Hindlimb muscle (tissue), 1 donor: ENCODE measurements at places on chromosomes 11 and 22.
A peak's percentile ranks its signal among the peaks of the same experiment; 100 is the strongest.

GRCh38 chr11:75487365-75487764 lies 38.4 kb downstream of the GDPD5 start:
- DNase-seq, result no peak

DNA sequence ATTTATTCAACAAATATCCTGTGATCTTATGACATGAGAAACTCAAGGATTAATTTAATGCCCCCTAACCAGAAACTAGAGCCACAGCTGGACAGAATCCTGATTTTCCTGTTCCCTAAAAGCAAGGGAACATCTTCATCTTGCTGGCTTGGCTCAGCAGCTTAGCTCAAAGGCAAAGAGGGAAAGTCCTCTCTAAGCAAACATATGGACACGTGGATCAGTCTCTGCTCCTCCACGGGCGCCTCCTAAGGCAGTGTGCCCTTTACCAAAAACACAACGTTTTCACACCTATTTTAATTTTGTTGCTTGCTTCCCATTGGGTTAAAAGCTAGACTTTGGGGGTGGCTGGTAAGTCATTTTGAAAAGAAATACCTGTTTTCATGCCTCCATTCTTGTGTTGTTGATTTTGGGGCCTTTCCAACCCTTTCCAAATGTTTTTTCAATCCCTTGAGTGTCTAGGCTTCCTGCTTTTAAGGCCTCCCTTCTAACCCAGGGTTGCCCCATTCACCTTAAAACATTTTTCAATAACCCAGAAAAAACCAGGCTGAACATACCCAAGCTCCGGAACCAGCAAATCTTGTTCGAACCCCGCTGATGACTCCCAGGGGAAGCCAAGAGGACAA lies 15.5 kb downstream of the SLC1A2 start:
- DNase-seq, result no peak

DNA sequence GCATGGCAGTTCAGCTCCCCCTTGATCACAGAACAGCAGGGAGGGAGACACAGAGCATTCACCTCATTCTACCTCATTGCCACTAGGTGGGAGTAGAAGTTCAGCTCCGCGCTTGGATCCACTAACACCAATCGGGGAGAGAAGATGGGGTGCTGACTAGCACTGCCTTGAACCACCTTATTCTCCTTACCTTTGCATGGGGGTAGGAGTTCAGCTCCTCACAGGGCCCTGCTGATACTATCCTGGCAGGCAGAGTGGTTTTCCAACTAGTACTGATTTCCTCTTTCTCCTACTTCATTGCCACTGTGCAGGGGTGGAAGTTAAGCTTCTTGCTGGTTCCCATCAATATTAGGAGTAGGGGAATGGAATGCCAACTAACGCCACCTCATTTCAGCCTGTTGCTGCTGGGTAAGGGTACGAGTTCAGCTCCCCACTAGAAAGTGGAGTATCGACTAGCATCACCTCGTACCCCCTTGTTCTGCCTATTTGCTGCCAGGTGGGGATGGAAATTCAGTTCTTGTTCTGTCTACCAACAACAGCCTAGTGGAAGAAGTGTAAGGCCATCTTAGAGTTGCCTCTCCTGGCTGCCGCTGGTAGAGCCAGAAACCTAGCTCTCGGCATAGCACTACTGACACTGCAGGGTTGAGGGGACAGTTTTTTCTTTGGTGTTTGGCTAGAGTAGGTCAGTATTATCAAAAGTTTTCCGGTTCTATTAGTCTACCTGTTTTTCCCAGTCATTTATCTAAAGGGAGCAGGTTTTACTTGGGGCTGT lies 550.9 kb upstream of the CCDC90B start:
- peak; percentile 36 for DNase-seq

GRCh38 chr11:130573767-130574166 lies 125.3 kb downstream of the ADAMTS15 start:
- DNase-seq, result no peak

- DNase-seq, result no peak
These were observed 75.5 kb upstream of the CLDN5 start for GRCh38 chr22:19599626-19600243.

DNA sequence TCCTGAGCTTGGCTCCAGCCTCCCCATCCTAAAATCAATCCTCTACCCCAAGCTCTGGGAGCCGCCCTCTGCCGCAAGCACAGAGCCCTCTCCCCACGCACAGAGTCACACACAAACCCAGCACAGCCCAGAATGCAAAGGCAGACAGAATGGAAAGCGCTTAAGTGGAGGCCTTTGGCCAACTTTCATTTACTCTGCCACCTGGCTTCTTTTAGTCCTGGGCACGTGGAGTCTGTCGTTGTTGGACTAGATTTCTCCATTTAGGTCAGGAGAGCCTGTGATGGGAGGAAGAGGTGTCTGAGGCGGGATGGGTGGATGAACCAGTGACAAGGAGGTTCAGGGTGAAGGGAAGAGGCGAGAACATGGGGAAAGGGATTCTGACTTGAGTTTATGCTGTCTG lies 191.7 kb downstream of the DSCAML1 start:
- DNase-seq, result no peak

DNA sequence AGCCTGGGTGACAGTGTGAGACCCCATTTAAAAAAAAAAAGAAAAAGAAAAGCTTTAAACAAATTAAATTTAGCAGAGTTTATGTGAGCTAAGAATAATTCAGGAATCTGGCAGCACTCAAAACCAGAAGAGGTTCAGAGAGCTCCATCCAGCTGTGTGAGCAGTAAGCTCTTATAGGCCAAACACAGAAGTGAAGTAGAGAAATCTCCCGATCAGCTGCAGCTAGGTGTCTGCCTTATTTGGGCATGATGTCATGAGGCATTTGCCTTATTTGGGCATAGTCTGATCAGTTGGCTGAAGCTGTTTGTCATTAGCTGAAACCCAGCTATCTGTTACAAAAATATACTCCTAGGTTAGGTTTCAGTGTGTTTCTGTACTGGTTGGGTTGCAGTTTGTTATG lies 8.2 kb downstream of the MS4A15 start:
- no peak for DNase-seq

- DNase-seq, result no peak
These were observed 19.0 kb upstream of the STK33 start for GRCh38 chr11:8613036-8613435.

GRCh38 chr11:1241706-1242105 lies 18.8 kb downstream of the MUC5B start:
- no peak for DNase-seq

GRCh38 chr11:121554552-121554951 lies 101.8 kb upstream of the SORL1-AS1 start:
- DNase-seq, result no peak

DNA sequence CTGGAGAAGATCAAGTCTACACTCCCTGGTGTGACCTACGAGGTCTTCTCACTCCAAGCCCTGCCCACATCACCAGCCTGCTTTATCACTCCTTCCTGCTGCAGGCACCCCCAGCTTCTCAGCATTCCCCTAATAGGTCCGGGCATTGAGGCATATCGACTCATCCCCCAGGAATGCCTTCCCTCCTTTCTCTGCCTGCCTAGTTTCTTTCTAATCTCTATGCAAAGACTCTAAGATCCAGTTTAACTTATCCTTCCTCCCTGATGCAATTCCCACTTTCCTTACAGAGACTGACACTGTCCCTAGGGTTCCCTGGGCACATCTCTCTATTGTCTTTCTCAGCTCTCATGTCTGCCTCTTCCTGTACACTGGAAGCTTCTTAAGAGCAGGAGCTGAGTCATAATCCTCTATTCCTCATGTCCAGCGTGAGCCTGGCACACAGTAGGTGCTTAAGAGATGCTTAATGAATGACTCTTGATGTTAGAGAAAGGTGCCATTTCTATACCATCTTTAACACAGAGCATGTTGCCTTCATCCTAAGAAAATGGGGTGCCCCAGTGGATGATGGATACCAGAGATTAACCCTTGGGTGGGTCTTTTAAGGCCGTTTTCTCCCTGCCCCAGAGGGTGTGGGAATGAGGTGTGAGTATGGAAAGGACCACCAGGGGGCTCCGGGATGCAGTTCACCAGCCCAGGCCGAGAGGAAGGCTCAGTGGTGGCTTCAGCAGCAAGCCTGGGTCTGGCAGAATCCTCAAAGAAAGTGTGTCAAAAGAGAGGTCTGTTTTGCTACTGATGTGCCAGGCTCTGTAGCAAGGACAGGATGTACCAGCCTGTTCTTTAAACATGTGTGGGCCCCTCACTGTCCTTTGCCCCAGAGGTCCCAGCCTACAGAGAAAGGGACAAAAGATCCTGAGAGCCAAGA lies 34.7 kb downstream of the PARVA start:
- DNase-seq, result peak; percentile 62

DNA sequence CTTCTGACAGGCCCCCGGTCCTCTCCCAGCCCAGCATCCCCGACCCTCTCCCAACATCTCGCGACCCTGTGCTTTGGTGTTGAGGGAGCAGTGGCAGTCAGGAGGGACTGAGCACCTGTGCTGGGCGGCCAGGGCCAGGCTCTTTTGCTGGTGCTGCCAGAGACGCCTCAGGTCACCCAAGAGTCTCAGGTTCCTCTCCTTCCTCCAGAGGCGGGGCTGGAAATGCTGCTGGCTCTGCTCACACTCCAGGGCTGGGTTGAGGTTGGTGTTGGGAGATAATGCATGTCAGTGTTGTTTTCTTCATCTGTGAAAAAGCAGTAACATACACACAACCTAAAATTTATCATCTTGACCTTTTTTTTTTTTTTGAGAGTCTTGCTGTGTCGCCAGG lies 1.2 kb upstream of the IGLL1 start:
- DNase-seq, result no peak

DNA sequence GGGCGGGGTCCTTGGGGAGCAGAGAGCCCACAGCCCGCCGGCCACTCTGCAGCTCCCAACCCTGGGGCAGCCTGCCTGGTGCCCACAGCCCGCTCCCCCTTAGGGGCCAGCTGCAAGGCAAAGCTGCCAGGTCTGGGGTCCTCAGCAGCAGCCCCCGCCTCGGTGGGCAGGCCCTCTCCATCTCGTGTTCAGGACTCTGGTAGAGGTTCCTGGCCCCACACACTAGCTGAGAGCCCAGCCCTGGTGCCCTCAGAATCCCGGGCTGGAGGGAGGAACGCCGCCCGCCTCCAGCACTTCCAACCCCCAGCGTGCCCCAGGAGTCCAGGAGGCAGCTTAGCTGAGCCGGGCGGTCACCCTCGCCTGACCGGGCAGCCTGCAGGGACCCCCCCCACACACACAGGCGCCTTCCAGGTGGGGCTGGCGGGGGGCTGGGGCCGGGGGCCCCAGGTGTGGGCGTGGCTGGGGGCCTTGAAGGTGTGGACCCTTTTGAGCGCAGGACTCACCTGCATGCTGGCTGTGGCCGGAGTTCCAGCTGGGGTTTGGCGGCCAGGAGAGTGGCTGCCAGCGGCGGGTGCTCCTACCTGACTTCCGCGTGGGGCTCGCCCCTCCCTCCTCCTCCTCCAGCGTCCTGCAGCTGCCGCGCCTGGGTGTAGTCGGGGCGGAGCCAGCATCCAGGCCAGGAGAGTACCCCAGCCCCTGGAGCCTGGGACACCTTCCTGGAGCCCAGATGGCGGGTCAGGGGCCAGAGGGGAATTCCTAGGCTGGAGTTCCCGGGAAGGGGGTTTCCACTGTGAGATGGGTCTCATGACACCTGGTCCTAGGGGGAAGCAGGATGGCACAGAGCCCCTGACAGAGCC lies at the start of gene ANO9:
Gene ANO9, minus strand, starts transcription at position 594 of the 857 bp plus-strand sequence. Its CDS starts 85 bp downstream, at position 509.
- DNase-seq, result no peak

DNA sequence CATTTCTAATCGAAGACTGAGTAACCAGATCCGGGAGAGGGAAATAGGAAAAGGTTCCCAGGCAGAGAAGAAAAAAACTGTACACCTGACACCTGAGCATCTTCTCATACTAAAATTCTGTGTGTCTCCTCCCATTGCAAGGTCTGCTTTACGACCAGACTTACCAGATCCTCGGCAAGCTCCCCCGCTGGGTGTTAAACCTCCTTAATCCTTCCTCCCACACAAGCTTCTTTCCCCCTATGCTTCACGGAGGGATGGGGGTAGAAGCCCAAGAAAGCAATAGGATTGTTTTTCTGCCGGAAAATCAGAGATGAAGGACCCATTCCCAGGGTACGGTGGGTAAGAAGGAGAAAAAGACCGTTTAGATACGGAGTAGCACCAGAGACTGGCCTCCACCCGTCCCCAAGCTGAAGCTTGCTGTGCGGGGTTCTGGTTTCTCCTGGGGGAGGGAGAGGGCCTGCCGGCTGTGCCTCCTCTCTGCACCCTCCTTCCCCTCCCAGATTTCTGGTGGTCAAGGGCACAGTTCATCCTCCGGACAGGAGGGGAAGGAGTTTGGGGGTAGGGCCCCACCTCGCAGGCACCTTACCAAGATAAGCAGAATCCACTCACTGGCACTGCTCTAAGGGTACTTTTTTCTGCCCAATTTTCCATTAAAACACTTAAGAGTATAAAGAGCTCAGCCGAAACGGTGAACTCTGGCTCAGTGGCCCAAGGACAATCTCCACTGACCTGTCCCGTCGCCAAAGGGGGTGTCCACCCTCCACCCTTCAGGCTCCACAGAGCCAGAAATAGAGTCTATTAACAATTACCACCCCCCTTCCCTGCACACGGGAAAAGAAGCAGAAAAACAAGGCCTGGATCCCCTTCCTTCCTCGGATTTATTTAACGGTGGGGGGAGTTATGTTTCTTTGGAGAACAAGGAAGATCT lies 1.2 kb downstream of the TOB2 start:
- peak; percentile 27 for DNase-seq
